ENCODE measurements at places on chromosomes 11 and 22.

DNA sequence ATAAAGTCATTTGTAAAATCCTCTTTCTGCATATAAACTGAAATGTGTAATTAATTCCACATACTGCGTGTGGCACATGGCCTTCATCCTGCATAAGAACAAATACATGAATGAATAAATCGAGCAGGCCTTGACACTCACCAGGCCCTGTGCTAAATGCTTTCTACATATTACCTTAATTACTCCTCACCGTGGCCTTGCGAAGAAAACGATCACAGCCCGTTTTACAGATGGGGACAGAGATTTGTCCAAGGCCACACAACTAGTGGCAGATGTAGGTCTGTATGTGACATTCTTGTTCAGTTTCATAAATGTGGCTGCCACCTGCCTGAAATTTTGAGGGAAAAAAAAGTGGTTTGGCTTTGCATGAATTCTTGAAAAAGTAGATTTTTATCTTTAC, 5.8 kb upstream of the CCND1 start:
- DNase-seq, result no peak

DNA sequence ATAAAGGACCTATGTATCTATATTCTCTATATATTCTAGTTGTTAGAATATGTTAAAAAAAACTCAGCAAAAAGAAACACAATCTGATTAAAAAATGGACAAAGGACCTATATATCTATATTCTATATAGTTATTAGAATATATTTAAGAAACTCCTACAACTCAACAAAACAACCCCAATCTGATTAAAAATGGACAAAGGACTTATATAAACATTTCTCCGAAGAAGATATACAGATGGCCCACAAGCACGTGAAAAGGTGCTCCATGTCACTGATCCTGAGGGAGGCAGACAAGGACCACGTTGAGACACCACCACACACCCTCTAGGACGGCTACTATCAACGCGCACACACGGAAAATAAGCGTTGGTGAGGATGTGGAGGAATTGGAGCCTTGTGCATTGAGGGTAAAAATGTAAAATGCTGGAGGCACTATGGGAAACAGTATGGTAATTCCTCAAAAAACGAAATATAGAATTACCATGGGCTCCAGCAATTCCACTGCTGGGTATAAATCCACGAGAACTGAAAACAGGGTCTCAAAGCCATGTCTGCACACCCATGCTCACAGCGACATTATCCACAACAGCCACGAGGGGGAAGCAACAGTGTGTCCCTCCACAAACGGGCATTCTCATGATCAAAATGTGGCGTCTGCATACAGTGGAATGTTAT, 22.7 kb downstream of the YPEL1 start:
- DNase-seq, result peak; percentile 82

- no peak for DNase-seq
Measured at GRCh38 chr11:105027678-105028077, 4.7 kb upstream of the CASP5 start.

GRCh38 chr11:134043821-134044420, 25.0 kb upstream of the JAM3 start:
- DNase-seq, result no peak

- no peak for DNase-seq
Measured at GRCh38 chr11:130834886-130835285, 81.4 kb downstream of the SNX19 start.

- DNase-seq, result no peak
Measured at GRCh38 chr22:41458161-41458728, 10.2 kb downstream of the PHF5A start.

- no peak for DNase-seq
Measured at GRCh38 chr22:37258753-37259401, 14.8 kb upstream of the RAC2 start.

GRCh38 chr11:8693010-8693551, 10.5 kb downstream of the RPL27A start:
- DNase-seq, result no peak

DNA sequence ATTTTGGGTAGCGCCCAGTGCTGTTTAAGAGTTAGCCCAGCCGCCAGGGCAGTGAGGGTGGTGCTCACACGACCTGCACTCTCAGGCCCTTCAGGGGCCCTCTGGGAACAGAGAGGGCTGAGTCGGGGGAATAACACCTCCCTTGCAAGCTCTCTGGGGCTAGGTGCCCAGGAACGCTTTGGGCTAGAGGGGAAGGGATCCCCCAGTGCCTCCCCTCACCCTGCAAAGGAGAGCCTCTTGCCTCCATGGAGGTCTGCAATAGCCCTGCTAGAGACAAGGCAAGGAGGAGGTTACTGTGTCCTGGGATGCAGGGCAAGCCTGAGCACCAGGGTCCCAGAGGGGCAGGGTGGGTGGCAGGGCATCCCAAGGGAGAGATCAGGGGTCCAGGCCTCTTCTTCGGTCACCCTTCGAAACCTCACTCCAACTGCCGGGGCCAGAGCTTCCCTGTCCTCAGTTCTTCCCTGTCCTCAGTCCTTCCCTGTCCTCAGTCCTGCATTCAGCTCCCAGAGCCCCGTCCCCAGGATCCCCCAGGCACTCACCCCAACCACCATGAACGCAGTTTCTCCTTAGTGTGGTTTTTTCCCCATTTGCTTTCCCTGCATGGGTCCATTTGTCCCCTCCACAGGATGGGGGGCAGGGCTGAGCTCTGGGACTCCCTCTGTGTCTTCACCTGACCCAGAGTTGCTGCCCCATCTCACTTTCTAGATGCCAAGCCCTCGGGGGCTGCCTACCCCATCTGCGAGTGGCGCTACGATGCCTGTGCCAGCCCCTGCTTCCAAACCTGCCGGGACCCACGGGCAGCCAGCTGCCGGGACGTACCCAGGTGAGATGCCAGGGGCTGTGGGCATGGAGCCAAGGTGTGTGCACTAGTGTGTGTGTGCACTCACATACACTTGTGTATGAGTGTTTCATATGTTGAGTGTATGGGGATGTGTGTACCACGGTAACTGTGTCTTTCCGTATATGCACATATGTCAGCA, 60.8 kb downstream of the OTOG start:
- DNase-seq, result no peak

DNA sequence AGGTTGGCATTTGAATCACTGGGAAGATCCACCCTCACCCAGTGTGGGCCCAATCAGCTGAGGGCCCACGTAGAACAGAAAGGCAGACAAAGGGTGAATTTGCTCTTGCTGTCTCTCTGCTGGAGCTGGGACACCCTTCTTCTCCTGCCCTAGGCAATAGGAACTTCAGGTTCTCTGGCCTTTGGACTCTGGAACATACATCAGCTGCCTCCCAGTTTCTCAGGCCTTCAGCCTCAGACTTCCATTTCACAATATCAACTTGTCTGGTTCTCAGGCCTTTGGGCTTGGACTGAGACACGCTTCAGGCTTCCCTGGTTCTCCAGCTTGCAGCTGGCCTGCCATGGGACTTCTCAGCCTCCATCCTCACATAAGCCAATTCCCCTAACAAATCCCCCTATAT, 14.7 kb upstream of the ASRGL1 start:
- DNase-seq, result no peak

DNA sequence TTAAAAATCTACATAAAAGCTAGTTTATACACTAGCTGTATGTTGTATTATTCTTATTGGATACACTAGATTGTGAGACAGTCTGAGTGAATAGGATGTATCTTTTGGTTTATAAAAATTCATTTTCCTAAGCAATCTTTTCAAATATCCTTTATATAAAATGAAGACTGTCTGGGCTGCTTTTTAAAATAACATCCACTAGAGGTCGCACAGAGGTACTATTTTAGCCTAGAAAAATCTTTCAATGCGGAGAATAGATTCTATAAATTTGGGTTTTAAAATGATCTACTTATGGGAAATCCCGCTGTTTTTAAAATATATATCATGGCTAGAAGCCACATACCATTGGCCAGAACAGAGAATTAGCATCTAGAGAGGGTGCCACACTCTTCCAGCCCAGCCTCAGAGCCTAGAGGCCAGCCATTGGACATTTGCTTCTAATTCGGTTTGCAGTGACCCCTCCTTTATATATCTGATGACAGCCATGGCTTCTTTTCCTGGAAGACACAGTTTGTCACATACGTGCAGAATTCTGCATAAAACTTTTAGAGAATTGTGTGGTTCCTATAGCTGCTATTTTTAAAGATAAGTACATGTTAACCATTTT, 7.3 kb downstream of the C11orf97 start:
- DNase-seq, result peak; percentile 47

DNA sequence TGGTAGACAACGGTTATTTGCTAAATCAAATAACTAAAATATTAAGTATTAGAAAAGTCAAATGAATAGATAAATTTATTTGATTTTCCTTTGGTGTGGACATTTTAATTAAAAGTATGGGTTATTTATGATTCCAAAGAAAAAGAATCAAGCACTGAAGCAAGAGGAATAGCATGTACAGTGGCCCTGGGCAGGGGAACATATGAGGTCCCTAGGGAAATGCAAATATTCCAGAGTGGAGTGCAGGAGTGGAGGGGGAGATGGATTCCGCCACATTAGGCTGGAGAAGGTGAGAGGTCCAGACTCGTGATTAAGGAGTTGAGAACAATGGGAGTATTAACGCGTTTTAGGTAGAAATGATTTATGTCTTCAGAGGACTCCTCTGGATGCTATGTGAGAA, 30.0 kb downstream of the RASSF10 start:
- DNase-seq, result no peak
